Peyer's patch (tissue), 4 donors: ENCODE measurements at places on chromosomes 4 and X. TPM values are rescaled to one million over a fixed set of nuclear protein-coding genes. Genes with fewer than 3 reads are reported as not detected.

The PDGFRA gene
- total RNA-seq = 27.5 TPM

The SLC9B1 gene
- total RNA-seq = not detected

DNA sequence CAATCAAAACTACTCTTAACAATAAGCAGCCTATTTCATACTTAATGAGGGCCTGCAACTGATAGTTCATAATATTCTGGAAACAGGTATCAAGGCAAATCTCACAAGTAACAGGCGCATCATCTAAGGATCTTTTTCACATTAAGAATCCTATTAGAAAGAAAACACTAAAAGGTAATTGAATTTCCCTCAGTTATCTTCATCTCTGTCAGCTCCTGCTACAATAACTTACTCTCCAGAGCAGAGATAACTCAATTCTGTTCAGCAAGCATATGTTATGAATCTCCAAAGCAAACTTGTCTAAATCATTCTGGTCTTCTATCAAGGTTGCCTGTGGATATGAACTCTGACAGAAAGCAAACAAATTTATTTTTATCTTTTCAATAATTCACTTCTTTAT, 126.1 kb downstream of the MAB21L2 start:
- no peak for DNase-seq

The LGI2 gene
- 0.66 TPM for total RNA-seq

GRCh38 chr4:152509595-152510225, 26.2 kb downstream of the FBXW7 start:
- no peak for DNase-seq

The UGT2B10 gene
- not detected for total RNA-seq

DNA sequence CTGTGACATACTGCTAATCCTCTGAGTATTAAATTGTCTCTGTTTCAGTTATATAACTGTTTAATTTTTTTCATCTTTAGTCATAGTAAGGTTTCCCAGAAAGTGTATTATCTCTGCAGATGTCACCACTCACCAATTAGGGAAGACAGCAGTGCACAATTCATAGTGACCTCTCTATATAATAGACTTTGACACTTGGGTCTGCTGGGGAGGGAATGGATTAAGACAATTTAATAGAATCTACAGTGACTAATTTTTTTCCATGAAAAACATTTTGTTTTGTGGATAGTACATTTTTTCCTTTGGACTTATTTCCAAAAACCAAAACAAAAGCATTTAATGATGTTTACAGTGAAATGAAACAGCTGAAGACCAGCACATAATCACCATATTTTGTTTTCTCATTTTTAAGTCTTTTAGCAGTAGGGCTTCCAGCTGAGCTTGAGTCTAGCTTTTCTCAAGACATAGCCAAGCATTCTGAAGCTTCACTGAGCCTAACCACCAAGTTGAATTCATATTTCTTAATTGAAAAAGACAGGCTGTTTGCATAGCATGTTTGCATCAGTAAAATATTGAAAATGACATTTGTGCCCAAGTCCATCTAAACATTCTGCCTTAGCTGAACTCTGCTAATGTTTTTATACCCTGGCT, 69.5 kb downstream of the PCDH19 start:
- no peak for DNase-seq

DNA sequence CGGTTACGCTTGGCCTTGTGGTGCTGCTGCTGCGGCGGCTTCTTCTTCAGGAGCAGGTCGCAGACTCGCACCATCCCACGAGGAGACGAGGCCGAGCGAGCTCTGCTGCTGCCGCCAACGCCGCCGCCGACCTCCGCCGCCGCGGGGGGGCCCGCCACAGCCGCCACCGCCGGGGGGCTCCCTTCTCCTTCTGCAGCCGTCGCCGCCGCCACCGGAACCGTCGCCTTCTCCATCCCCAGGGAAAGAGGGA, 237 bp downstream of the ANKRD17 start:
- no peak for DNase-seq

The DDX53 gene
- not detected for total RNA-seq

- no peak for DNase-seq
Measured at GRCh38 chr4:81038636-81039350, 8.3 kb downstream of the BMP3 start.

The FATE1 gene
- not detected for total RNA-seq

DNA sequence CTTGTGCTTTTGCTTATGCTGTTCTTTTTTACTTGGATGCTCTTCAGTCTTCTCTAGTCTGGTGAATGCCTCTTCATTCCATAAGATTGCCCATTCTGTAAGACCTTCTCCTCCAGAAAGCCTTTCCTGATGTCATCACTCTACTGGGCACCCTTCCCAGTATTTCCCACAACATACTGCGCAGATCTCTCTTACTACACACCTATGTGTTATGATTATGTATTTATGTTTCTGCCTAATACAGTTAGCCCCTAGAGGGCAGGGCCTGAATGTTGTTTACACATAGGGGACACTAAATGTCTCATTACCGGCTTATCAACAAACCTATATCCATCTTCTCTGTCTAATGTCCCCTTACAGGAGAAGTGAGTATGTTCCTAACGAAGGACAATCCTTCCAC, 21.1 kb downstream of the AIFM1 start:
- no peak for DNase-seq

- no peak for DNase-seq
Measured at GRCh38 chr4:183403486-183403885, 41.0 kb upstream of the CDKN2AIP start.

DNA sequence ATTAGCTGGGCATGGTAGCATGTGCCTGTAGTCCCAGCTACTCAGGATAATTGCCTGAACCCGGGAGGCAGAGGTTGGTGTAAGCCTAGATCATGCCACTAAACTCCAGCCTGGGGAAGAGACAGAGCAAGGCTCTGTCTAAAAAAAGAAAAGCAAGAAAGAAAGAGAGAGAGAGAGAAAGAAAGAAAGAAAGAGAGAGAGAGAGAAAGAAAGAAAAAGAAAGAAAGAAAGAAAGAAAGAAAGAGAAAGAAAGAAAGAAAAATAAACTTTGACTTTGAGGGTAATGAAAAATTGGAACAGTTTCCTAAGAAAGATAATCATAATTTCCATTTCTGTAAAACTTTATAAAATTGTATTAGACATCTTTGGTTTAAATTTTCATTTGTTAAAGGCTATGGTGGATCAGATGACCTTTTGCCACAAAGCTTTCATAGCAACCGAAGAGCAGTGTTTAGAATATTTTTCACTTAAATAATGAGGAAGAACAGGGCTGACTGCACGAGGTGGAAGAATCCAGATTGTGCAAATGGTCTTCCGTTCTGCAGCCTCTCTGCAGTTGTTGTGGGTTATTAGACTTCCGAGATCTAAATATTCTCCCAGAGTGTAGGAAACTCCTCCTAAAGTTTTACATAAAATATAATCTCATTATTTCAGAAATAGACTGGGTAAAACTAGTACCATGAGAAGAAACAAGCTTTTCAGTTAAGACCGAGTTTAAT, 55.9 kb downstream of the RBM47 start:
- DNase-seq = no peak

DNA sequence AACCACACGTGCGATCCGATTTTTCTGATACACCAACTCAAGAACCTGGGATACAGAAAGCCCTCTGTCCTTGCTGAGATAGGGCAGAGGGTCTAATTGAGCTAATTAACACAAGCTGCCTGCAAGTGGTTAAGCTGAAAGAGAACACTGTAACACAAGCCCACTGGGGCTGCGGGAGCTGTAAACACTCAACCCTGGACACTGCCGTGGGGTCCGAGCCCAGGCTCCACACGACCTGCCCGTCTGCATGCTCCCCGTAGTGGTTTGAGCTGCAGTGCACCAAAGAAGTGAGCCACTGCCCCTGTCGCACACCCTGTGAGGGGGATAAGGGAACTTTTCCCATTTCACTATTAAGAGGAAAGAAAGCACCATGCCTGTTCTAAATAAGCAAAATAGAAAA, 54.6 kb downstream of the SPANXN3 start:
- DNase-seq = no peak

DNA sequence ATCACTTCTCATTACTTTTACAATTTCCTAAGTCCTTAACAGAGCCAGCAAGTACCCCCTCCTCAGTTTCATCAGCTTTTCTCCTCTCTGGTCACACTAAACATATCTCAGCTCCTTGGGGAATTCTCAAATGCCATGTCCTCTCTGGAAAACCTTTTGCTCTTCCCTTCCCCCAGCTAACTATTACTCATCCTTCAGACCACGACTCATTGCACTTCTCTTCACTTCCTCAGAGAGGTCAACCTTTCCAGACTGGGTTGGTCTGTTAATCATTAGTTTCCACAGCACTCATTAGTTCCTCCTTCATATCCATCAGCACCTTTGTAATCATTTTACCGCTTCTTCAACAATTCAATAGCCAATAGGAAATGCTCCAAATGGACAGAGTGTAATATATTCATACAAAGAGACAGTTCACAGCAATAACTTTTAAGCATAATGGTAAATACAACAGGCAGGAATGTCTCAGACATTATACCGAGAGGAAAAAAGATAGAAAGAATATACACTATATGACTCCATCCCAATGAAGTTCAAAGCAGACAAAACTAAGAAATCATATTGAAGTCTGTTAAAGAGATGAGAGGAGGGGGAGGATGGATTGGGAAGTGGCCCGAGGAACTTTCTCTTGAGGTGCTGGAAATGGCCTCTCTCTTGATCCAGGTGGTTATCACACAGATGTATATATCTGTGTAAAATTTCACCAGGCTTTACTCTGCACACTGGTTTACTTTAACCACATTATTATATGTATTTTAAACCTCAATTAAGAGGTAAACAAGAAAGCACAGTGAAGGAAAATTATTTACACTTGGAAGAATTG, 39.6 kb downstream of the DDX60L start:
- DNase-seq = no peak
